Colonic mucosa (tissue), 4 donors: ENCODE measurements at places on chromosomes 1 and 21.

- DNase-seq, result no peak
Measured at GRCh38 chr1:25641931-25642573, 25.5 kb downstream of the MAN1C1 start.

DNA sequence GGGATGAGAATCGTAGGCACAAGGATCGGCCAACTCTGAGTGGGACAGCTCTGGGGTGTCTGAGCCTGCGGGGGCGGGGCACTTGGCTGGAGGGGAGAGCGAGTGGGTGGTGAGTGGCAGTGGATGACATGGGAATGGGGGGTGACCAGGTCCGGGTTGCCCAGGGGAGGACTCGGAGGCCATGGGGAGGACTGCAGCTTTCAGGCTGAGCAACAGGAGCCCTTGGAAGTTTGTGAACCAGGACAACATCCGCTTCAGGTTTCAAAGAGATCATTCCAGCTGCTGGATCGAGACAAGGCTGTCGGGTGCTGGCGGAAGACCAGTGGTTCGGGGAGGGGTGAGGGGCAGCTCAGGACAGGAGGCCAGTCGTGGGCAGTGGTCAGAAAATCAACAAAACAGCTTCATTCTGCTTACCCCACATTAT is 124.4 kb upstream of the IRF2BP2 start:
- no peak for DNase-seq

GRCh38 chr1:68521286-68521685 is 24.4 kb upstream of the DEPDC1 start:
- no peak for DNase-seq

GRCh38 chr1:180947499-180947885 is 34.8 kb downstream of the KIAA1614 start:
- no peak for DNase-seq

DNA sequence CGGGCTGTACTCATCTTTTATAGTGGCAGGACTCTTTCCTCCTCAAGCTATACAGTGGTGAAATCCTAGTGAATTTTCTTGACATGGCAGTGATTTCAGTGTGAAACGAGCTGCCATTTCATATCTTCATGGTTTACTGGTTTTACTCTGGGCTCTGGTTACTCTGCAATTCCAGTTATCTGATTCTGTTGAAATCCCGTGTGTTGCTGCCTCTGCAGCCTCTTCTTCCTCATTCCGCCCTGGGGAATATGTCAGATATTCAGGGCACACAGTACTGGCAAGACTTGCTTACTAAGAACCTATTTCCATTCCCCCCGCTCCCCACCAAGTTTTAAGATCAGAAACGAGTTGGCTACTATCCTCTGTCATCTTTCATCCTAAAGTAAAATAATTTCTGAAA is 7.9 kb upstream of the OR2B11 start:
- DNase-seq, result no peak

- DNase-seq, result no peak
Measured at GRCh38 chr1:30734580-30734979, 11.2 kb upstream of the MATN1 start.
